Head of caudate nucleus (tissue), 42 donors: ENCODE measurements at places on chromosomes 11 and 22.

GRCh38 chr11:2655016-2655719 is 44.6 kb downstream of the KCNQ1OT1 start:
- no peak for DNase-seq

- DNase-seq: no peak
Observed at GRCh38 chr11:120521176-120521575, 9.6 kb downstream of the GRIK4 start.

DNA sequence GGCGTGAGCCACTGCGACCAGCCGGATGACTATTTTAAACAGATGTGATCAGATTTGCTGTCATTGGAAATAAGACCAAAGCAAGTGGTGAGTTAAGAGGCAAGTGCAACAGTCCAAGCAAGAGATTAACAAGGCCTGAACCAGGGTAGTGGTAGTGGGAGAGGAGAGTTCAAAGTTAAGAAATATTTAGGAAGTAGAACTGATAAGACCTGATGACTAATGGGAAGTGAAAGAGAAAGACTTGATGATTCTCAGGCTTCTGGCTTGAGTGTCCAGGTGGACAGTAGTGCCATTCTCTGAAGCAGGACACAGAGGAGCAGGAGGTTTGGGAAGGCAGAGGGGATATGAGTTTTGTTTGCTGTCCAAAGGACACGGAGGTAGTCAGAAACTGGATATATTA is 7.2 kb downstream of the NDUFC2 start:
- no peak for DNase-seq

- DNase-seq: no peak
Observed at GRCh38 chr11:44899959-44900358, 50.7 kb downstream of the TP53I11 start.

DNA sequence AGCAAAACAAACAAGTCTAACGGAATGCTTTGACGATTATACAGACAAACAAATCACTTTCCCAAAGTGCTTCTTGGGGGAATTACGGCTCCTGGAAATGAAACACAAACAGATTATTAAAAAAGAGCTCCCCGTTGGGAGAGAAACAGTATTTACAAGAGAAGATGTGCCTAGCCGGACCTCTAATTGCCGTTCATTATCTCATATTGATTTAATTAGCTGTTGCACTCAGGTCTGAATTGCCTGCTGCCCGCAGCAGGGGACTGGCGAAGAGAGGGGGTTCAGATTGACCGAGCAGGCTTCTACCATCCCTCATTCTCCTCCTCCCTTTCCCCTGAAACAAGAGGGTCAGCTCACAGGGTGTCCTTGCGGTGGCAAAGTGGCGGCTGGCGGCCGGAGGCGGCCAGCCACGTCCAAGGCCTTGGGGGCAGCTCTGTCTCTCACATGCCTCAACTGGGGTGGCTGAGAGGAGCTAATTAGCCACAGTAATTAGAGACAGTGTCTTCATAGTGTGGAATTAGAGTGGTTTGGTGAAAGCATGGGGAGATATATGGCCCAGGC is 295.1 kb downstream of the MIAT start:
- DNase-seq: no peak

GRCh38 chr11:130652671-130653335 is 204.4 kb downstream of the ADAMTS15 start:
- DNase-seq: no peak

DNA sequence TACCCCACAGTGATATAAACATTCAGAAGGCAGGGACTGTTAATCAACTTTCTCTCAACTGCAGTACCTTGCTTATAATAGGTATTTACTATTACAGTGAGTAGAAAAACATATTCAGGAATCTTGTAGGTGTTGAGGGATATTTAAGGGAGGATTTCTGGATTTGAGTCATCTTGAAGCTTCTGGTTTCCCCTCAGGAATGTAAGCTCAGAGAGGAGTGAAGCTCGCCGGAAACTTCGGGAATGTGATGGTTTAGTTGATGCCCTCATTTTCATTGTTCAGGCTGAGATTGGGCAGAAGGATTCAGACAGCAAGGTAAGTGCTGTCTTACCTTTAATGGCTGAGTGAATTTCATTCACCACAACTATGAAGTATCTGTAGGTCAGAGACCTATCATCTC is 42.9 kb downstream of the CTNND1 start:
- no peak for DNase-seq

DNA sequence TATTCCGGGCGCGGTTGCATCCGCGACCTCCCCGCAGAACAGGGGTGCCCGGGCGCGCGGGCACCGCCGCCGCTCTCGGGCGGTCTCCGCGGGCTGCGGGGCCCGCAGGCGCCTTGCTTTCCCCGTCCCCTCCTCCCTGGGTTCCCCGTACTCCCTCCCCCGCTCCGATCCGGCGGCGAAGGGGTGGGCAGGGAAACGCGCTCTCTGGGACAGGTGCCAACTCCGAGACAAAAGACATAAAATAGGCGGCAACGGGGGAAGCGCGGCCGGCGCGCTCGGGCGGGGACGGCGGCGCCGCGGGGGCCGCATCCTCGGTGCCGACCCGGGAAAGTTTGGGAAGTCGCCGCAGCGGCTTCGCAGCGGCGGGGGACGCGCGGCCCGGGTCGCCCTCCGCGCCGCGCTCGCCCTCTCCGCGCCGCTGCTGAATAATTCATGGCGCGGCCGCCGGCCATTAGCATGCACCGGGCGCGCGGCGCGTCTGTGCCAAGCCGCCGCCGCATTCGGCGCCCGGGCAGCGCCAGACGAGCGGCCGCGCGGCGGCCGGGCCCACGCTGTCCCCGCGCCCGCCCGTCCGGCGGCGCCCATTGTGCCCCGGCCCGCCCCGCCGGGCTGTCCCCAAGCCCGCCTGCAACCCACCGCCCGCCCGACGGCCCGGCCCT is 78.7 kb upstream of the PPARA start:
- peak; percentile 90 for DNase-seq

DNA sequence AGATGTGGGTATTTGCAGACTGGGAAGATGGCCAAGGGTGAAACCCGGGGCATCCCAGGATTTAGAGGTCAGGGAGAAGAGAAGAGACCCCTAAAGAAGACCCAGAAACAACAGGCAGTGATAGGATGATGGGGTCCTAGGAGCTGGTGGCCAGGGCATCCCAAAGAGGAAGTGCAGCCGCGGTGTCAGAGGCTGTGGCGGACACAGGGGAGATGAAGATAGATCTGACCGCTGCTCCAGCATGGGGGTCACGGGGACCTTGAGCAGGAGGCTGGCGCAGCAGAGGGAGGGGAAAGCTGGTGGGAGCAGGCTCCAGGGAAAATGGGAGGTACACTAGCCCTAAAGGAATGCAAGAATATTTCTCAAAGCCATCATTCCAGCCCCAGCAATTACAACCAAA is 47.3 kb downstream of the CTTN start:
- DNase-seq: no peak

GRCh38 chr11:132379540-132379939 is 1009.1 kb downstream of the NTM start:
- DNase-seq: no peak

DNA sequence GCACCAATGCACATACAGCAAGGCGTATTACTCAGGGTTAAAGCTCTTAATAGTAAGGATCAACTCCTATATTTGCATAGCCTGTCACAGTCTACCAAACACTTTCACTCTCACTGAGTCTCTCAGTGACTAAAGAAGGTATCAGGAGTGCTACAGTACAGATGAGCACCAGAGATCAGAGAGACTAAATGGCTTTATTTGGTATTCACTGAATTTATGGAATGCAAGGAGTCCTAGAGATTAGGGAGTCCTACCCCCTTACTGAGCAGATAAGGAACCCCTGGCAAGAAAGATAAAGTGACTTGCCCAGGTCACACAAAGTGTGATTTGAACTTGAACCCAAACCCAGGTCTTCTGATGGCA is 396.4 kb upstream of the CCDC90B start:
- no peak for DNase-seq

DNA sequence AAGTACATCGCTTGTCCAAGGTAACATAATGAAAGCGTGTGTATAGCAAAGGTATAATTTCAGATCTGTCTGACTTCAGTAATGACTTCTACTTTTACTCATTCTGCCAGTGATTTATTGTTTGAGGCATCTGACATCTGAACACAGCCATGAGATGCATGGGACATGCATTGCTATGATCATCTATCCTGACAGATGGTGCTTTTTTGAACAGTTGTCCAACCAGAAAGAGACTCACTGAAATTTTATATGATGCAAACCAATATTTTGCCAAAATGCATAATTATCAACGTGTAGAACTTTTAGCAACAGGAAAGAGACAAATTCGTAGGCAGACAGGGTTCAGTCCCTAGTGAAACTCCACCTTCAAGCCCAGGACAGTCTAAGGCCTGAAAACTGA is 19.6 kb downstream of the OR5M3 start:
- DNase-seq: no peak

DNA sequence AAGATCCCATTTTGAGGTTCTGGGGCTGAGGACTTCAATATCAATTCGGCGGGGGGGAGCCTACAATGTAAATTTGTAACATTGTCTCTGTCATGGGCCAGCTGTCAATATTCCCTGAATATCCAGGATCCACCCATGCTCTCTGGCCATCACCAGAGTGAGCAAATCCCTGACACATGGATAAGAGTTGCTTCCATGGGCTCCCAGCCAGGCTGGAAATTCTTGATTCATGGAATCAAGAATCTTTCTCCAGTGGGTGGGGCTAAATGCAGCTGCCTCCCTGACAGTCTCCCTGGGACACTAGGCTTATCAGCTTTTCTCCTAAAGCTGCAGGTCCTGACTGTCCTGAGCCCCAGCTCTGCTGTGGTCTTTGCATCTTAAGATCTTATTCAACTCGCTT is 86.9 kb upstream of the IGLL5 start:
- DNase-seq: no peak

DNA sequence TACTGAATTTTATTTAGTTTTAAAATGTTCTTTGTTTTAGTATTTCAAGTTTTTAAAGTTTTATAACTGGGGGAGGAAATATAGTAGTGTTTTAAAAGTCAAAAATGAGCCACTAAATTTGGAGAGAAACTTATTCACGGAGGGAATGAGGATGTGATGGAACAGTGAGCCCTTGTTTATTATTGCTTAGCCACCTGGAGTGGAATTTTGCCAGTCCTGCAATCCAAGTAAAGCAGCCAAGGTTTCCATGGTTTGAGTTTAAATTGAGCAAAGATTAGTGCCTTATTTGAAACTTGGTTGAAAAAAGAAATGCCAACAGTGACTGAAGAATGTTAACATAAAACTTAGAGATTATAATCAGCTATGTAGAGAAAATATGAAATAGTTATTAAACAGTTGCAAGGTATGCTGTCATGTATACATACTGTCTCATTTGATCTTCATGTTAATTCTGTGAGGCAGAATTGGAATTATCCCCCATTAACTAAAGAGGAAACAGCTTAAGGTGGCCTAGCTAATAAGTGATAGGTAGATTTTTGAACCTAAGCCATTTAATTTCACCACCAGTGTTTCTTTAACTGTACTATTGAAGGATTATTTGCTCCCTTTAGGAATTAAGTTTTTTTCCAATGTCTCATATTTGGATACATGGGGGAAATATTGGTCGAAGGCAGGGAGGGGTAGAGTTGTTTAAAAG is 36.4 kb downstream of the SWAP70 start:
- DNase-seq: no peak

GRCh38 chr22:48896766-48897644 is 930.7 kb downstream of the BRD1 start:
- no peak for DNase-seq

DNA sequence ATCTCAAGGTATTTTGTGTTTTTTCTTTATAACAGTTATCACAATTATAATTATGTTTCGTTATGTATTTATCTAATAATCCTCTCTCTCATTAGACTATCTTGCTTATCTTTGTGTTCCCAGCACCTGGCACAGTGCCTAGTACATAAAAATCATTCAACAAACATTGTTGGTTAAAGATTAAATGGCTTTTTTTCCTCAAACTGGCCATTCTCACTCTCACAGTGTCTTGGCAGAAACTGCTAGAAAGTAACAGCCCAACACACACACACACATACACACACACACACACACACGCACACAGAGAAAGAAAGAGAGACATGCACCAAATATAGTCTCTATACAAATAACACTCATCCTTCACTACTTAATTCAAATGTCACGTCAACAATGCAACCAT is 36.8 kb downstream of the OR10A6 start:
- DNase-seq: no peak

GRCh38 chr11:32213223-32213622 is 122.3 kb downstream of the RCN1 start:
- DNase-seq: no peak

DNA sequence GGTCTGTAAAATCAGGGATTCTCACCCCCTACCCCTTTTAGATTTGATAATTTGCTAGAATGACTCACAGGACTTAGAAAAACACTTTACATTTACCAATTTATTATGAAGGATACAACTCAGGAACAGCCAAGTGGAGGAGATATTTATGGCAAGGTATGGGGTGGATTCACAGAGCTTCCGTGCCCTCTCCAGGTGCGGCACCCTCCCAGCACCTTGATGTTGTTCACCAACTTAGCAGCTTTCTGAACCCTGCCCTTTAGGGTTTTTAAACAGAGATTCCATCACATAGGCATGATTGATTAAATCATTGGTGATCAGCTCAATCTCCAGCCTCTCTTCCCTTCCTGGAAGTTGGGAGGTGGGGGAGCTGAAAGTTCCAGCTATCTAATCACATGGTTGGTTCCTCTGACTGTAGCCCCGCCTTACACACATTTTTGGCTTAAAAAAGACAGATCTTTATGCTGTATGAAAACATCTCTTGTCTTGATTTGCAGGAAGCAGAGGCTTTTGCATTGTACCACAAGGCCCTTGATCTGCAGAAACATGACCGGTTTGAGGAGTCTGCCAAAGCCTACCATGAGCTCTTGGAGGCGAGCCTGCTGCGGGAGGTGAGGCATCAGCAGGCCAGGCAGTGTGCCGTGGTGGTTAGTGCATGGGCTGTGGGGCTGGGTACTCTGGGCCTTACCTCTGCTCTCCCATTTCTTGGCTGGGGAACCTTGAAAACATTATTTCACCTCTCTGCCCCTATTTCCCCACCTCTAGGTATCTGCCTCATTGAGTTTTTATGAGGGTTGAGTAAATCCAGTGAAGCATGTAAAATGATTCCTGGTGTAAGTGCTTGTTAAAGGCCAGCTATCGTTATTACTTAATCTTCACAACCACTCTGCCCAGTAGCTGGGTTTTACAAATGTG is 27.0 kb downstream of the CABIN1 start:
- DNase-seq: no peak

DNA sequence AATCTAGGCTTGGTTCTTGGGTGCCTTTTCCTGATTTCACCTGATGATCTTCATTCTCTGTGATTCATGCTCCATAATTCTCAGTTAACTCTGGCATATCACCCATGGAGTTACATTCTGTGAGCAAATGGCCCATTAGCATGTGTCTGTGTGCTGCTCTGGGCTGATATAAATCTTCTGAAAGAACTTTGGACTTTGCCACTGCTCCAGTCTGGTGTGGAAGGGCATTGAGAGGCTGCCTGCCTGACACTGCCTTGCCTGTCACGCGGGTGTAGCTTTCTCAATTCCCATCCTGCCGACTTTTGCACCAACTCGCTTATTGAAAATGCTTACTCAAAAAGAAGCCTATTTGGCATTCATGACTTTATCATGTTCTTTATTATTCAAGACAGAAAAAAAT is 42.2 kb downstream of the FAT3 start:
- no peak for DNase-seq

GRCh38 chr11:120608760-120609211 is 97.2 kb downstream of the GRIK4 start:
- DNase-seq: no peak

- DNase-seq: no peak
Observed at GRCh38 chr11:121580154-121580553, 127.4 kb upstream of the SORL1-AS1 start.

- no peak for DNase-seq
Observed at GRCh38 chr11:93519179-93519578, 24.0 kb downstream of the SMCO4 start.
